Right renal pelvis (tissue), 4 donors: ENCODE measurements at places on chromosomes 5 and 9. TPM values are rescaled to one million over a fixed set of nuclear protein-coding genes. Genes with fewer than 3 reads are reported as not detected.
A peak's percentile ranks its signal among the peaks of the same experiment; 100 is the strongest.

DNA sequence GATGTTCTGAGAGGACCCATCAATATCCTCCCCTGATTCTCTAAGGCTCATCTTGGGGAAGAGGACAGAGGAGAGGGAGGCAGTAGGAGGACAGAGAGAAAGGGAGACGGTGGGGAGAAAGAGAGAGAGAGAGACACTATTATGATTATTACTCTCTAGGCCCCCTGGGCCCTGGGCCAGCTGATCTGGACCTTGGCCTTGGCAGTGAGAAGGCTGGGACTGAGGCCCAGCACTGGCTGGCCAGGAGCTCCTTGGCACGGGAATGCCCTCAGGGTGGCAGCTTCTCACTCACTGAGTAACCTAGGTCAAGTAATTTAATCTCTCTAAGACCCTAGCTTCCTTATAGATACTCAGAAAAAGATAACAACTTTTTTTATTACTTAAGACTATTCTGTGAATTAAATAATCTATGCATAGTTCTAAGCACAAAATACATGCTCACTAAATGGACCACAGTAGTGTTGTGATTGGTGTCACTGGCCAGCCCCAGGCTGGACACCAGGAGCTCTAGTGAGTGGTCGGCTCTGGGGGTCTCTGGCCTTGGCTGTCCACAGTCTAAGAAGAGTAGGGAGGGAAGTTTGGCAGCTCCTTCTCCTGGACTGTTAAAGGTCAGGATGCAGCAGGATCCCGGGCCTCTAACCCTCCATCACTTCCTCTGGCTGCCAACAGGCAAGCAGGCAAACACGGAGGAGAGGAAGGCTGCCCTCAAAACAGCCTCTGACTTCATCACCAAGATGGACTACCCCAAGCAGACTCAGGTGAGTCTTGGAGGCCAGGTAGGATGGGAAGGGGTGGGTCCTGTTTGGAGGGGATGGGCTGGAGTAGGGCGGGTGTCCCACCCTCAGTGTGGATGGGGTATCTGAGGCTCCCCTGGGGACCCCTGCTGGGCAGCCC is 50.0 kb downstream of the GSN start:
- no peak for DNase-seq

GRCh38 chr9:130473566-130473965 is 28.8 kb downstream of the ASS1 start:
- no peak for DNase-seq

DNA sequence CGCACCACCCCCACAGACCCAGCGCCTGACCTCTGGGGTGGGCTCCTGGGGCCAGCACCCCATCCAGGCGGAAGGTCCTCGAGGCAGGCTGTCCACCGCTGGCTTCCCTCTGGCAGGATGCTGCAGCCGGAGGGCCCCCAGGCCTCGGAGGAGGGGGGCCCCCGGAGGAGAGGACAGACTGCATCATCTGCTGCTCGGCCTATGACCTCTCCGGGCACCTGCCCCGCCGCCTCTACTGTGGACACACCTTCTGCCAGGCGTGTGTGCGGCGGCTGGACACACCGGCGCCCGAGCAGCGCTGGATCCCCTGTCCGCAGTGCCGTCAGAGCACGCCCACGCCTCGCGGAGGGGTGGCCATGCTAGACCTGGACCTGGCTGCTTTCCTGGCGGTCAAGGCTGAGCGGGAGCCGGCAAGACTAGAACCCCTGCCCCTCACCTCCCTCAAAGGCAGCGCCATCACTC is 1.2 kb downstream of the RNF224 start:
- DNase-seq, result no peak

DNA sequence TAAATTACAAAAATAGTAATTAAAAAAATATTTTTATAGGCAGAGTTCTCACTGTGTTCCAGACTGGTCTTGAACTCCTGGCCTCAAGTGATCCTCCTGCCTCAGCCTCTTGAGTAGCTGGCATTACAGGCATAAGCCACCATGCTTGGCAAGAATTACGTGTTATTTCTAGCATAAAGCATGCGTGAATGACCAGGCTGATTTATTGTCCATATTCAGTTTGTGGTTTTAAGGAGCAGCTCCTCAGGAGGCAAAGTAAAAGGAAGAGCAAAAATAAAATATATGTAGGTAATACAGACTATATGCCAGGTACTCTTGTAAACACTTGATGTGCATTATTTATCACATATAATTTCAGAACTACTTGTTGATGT is 7.1 kb upstream of the CD180 start:
- no peak for DNase-seq

DNA sequence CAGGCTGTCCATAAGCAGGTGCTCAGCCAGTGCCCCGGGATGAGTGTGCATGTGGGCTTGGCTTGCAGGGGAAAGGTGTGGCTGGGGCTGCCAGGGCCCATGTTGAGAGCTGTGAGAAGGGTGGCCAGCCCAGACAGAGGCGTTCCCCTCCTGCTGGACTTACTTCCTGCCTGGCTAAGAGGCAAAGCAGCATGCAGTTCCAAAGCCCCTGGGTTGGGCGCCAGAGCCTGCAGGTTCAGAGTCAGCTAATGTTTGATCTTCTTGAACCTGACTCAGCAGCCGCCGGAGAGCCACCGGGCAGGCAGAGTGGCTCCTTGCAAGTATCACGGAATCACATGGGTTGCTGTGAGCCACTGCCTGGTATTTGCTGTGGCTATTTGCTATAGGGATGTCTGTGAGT is 168.4 kb upstream of the MAP1B start:
- DNase-seq, result no peak

DNA sequence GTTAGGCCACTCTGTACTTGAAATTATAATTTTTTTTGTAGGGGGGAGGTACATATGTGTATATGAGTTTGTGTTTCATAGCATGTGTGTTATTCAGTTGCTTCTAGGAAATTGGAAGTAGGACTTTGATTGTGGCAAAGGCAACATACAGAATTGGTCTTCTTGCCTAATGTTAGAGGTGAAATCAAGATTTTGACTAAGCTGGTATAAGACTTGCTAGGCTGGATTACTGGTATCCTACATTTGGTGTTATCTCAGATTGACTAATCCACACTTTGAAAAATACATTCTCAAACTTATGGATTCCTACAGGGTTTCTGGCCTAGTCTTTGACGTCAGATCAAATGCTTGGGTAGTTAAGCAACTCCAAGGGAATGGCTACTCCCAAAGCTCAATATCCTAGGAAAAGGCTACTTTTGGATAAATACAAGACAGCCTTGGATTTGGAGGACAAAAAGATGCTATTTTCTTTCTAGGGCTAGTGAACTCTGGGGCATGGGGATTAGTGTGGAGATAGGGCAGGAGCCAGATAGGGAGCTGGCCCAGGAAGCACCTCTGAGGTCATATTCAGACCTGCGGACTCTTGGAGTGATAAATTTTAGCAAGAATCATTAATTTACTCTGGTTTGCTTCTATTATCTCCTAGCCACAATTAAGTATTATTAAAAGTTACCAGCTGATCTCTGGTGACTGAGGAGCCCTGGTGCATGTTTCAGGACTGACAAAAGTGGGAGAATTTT is 144.0 kb upstream of the RPS23 start:
- DNase-seq, result no peak

GRCh38 chr5:50559955-50560354 is 106.5 kb upstream of the PARP8 start:
- no peak for DNase-seq

DNA sequence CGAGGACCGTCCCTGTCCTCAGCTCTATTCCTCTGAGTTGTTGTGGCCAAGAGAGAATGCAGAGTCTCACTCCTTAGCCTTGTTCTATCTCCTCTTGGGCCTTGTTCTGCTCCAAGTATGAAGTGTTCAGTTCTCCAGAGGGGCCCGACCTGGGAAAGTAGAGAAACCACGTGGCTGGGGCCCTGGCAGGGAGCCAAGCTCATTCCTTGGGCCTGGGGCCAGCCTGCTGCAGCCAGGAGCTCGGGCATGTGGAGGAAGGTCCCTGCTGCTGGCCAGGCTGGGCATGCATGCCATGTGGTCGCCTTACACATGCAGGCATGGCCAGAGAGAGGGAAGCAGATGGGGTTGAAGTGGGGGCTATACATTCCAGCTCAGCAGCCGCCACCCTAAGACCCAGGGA is 60.7 kb downstream of the COL27A1 start:
- DNase-seq, result peak; percentile 72

DNA sequence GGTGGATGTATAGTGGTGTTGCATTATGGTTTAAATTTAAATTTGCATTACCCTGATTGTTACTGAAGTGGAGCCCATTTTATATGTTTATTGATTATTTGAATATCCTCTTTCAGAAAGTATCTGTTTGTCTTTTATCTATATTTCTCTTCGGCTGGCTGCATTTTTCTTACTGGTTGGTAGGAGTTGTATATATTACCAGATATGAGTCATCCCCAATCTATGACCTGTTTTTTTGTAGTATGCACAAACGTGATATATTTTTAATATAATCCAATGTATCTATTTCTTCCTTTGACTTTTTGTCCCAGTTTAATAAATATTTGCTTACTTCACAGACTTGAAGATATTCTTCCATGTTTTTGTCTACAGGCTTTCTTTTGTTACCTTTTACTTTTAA is 29.3 kb upstream of the CAMK4 start:
- no peak for DNase-seq

DNA sequence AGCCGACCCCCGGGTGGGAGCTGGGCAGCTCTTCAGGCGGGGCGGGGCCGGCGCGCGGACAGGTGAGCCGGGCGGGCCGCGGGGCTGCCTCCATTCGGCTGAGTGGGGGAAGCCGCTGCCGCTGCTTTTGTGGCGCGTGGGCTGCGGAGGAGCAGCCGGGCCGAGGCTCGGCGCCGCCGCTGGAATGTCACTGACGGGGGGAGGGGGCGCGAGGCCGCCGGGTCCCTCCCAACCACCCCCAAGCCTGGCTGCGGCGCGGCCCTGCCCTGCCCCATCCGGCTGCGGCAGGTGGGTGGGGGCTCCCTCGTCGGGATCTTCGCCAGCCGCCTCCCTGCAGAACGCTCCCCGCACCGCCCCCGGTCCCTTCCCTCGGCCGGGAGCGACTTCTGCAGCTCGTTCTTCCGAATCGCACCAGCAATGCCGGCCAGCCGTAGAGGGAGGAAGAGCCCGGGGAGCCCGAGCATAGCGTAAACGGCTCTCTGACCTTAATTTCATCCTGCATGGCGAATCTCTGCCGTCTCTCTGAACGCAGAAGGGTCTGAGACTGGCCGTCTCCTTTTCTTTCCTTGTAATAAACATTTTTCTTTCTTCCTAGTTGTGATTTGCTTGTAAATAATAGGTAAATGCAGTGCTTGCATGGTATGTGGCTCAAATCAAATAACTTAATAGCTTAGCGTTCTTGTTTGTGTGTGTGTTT is 505 bp downstream of the SPTAN1 start:
- DNase-seq, result no peak

DNA sequence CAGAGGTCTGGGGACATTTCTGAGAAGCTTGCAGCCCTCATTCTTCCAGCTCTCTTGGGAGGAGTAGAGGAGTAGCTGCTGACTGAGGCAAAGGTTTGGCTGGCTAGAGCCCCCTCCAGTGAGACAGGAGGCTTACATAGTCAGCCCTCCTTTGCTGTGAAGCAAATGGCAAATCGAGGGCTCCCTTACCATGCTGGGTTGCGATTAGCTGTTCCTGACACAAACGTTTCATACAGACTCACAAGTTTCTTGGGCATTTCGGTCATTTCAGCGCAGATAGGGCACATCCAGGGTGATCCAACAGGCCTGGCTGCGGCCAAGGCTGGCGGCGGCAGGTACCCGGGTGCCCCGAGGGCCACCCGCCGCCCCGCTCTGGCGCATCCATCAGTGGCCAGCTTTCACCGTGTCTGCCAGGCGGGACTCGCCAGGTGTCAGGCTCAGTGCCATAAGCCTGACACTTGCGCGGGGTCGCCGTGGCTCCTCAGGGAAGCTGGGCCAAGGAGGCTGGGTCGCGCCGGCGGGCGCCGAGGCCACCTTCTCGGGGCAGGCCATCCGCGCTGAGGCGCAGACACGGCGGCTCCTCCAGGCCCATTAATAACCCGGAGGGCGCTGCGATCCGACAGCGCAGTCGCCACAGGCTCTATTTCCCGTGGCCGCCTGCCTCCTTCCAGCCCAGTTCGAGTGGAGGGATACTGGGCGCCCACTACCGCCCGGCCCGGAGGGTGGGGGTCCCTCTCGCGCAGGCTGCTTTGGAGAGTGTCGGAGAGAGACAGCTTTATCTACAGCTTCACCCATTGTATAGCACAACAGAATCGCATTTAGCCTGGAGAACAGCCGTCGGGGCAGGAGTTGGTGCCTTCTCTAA is 9.1 kb downstream of the PRDM6 start:
- no peak for DNase-seq

- no peak for DNase-seq
These were observed 16.6 kb downstream of the ATOX1 start for GRCh38 chr5:151741678-151742423.

- DNase-seq, result no peak
These were observed 112.8 kb upstream of the CDH12 start for GRCh38 chr5:22965960-22966359.

DNA sequence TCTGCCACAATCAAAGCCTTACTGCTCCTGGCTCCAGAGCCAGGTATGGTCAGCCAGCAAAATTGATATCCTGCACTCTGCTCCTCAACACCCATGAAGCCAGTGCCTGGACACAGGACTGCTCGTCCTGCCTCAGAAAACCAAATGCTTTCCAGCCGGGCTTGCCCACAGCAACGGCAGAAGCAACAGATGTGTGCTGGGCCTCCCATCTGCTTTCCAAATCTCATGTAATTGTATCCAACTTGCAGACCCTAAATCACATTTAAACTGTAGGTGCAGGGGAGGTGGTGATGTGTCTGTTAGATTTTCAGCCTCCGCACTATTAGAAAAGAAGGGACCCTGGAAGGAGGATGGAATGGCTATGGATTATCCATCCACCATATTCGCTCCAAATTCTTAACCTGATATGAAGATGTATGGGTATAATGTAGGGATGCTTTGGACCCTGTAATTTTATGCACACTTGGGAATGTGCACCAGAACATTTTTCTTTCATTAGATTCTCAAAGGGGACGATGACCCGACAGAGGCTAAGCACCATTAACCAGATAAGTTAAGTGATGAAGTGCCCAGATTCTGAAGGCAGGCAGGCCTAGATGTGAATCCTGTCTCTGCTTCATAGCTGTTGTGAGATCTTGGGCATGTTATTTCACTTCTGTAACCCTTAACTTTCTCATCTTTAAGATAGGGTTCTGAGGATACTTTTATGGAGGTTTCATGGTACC is 58.2 kb downstream of the EXOSC2 start:
- no peak for DNase-seq

- no peak for DNase-seq
These were observed 260.0 kb downstream of the AUH start for GRCh38 chr9:91101611-91102168.

The DOCK8 gene
- polyA plus RNA-seq, result 12.1 TPM

The ADAMTSL2 gene
- 1.9 TPM for polyA plus RNA-seq

The SLC34A1 gene
- 160 TPM for polyA plus RNA-seq

The NME5 gene
- polyA plus RNA-seq, result 20.3 TPM

The WWC1 gene
- 82.1 TPM for polyA plus RNA-seq

The ITK gene
- 0.43 TPM for polyA plus RNA-seq

The SAP30L gene
- 51.6 TPM for polyA plus RNA-seq

The CENPH gene
- 23.3 TPM for polyA plus RNA-seq

The TLX3 gene
- not detected for polyA plus RNA-seq

The EPB41L4A gene
- 27.2 TPM for polyA plus RNA-seq

The ADGRV1 gene
- polyA plus RNA-seq, result 12.3 TPM
